Stimulated activated CD8-positive, alpha-beta memory T cell treated with anti-CD3 and anti-CD28 coated beads, Interleukin-2, amount 100 ng/mL, for 1 hour (primary cell): ENCODE measurements at places on chromosomes 5 and 9.

- DNase-seq = no peak
These were observed 171.8 kb upstream of the S1PR3 start for GRCh38 chr9:88819476-88819875.

GRCh38 chr5:89758146-89758545, 651.4 kb downstream of the CETN3 start:
- no peak for DNase-seq

DNA sequence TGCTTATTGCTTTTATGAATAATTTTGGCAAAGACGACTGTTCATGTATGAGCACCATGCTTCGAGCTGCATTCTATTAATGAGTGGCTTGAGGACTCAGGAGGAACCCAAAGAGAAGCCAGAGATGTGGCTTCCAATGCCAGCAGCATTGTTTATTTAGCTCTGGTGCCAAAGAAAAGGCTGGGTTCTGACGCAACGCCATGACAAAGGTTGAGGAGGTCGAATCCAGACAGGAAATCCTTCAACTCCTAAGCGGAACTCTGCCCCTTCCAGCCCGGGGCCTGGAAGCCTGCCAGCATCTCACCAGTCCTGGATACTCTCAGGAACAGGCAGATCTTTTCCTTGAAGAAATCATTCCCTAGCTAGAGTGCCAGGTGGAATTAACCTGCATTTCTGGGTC, 104.4 kb downstream of the ARHGAP26 start:
- DNase-seq = no peak

DNA sequence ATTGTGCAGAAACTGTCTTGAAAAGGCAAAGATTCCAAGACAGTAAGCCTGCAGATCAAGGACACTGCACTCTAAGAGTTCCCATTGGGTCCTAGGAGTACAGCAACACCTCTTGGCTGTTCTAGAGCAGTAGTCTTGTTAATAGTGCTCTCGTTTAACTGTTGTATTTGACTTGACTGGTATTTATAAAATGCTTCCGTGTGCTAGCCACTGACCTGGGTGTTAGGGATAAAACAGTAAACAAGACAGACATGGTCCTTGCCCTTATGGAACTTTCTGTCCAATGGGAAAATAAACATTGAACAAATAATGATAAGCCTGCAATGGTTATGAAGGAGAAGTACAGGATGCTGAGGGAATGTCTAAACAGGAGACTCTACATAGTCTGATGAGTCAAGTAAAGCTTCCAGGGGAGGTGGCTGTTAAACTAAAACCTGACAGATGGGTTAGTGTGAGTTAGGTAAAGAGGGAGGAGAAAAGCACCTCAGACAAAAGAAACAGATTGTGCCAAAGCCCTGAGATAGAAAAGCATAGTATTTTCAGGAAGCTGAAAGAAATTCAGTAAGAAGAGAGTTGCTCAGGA, 33.3 kb downstream of the TDRD7 start:
- DNase-seq = no peak

DNA sequence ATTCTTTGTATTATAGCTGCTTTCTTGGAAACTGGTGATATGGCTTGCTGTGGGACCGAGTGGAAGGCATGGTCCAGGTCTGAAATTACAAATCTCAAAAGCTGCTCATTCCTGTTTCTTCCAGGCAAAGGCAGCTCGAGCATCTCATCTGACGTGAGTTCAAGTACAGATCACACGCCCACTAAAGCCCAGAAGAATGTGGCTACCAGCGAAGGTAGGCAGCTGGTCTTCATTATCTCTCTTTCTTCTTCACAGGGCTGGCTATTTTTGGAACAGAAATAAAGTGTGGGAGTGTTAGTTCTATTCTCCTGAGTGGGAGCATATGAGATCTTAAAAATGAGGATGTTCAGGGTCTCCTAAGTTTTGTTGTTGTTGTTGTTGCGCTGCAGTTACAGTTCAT, 115.9 kb downstream of the FBXL7 start:
- DNase-seq = no peak

GRCh38 chr5:124453221-124454051, 293.0 kb downstream of the ZNF608 start:
- no peak for DNase-seq
